ENCODE measurements at places on chromosomes 4 and X. TPM values are rescaled to one million over a fixed set of nuclear protein-coding genes. Genes with fewer than 3 reads are reported as not detected.

DNA sequence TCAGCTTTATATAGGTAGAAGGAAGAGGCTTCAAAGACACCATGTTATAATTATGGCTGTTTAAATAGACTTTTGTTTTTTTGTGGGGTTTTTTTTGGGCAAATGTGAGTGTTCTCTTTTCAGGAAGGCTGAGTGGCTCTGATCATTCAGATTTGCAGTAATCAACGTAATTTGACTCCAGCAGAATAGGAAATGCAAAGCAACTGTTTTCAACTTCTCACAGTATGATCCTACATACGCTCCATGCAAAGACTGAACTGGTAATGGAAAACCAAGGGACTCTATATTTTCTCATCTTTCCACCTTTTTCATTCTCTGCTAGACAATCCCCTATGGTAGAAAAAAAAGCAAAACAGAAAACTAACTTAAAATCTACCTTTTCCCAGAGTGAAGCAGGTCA, 10.8 kb downstream of the ADH1B start:
- no peak for DNase-seq

CNKSR2 gene
- 7.7 TPM for total RNA-seq

GRCh38 chrX:112571388-112571787, 108.3 kb downstream of the LHFPL1 start:
- DNase-seq = no peak

DNA sequence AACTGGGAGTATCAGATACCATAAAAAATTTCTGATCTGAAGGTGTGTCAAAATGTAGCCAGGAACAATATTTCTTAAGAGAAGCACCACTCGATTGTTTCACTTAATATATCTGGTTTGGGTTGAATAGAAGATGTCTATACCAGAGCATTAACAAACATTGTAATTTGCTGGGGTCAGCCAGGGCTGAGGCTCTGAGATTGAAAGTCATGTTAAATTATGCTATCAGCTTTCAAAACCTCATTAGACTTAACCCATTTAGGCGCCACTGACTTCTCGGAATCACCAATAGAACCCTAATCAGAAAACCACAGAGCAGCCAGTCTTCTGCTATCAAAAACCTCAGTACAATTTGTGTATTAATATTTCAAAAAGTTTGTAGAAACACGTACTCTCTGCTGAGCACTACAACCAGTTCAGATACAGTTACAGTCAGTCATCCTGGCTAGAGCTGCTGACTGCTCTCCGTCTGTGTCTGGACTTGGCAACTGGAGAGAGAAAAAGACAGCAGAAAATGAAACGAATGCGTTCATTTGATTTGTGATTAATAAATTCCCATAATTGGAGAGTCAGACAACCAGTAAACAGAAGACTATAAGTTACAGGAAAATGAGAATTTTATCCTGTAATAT, 848.6 kb upstream of the PABPC4L start:
- DNase-seq = no peak

CXCL8 gene
- total RNA-seq = not detected

GRCh38 chrX:155841232-155841631, 39.9 kb upstream of the VAMP7 start:
- no peak for DNase-seq

DNA sequence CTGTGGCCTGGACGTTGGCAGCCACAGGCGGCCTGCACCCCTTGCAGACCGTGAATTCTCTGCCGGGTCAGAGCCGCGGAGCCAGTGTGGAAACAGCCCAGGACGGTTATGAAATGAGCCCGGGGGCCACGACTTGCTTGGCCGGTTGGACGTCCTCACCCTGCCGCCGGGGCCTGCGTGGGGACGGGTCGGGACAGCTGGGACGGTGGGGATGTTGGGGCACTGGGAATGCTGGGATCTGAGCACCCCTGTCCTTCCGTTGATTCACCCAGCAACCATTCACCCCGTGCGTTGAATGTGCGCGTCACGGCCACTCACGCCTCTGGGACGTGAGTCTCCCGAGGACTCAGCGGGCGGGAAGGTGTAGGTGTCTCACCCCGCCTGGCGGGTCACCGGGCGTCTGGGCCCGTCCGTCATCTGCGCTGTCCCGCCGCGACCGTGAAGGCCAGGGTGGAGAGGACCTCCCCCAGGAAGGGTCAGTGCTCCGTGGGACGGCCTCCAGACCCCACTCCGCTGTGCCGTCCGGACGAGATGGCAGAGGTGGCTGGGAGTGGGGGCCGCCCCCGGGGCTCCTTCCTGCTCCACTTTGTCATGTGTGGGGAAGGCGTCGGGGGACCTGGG, 4.5 kb upstream of the PLCXD1 start:
- no peak for DNase-seq

SPIN4 gene
- total RNA-seq = 12.4 TPM

DNA sequence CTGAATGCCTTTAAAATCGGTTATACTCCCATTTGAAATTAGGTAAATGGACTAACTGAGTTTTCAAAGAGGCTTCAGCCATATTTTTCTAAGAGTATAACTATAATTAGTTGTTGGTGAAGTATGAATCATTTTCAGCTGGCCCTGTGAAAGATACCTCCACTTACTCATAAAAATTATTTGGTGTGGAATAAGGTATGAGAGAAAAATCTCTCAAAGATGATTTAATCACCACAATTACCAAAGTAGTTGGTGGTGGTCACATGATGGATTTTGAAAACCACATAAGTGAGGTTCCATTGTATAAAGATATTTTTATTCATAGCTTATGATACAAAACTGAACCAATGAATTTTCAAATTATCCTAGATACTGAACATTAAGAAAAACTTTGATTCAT, 9.0 kb upstream of the KLHL2 start:
- no peak for DNase-seq

MAGEB2 gene
- 0.23 TPM for total RNA-seq

COX7B2 gene
- total RNA-seq = not detected

MPC1L gene
- total RNA-seq = not detected

- DNase-seq = no peak
Measured at GRCh38 chrX:16699389-16699788, 13.1 kb downstream of the CTPS2 start.

- DNase-seq = no peak
Measured at GRCh38 chrX:44898411-44899221, 25.6 kb downstream of the KDM6A start.

TMEM47 gene
- 15.7 TPM for total RNA-seq

DNA sequence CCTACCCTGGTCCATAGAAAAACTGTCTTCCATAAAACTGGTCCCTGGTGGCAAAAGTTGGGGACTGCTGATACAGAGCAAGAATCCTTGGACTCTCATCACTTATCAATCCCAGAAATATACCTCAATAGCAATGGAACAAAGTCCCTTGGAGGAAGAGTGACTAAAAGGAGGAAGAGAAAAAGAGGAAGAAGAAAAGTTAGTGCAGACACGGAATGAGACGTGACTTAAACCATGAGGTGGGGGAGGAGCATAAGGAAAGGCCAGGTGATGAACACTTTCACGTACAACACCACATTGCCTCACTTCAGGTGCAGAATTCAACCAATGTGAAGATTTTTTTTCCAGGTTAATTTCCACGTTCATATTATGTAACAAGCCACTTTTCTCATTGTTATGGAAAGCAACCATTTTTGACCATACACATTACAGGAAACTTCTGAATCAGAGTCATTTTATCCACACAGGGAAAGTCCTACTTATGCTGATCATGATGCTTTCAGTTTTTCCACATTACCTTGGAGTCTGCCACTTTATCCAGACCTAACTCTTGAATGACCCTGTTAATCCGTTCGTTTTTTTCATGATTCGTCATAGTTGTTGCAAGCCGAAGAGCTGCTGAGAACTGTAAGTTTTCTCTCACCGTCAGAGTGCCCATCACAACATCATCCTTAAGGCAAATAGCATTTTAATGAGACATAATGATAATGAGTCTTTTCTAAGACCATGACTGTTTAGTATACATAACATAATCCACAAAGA, 27.7 kb downstream of the ABCG2 start:
- no peak for DNase-seq

DNA sequence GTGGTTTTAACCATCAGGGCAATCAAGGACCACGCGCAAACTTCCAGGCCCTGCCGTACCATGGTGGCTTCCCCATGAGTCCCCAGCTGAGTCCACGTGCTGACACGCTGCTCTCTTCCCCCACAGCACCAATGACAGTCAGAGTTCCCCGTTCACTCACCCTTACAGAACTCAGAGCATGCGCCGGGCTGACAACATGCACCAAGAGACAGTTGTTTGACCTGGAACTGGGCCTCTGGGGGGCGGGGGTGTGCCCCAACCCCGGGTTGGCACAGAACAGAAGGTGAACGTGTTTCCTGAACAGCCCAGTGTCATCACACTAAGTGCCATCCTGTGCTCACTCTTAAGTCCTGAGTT, 29.4 kb downstream of the IRF2 start:
- DNase-seq = no peak

GRCh38 chrX:118216087-118216486, 99.5 kb upstream of the KLHL13 start:
- no peak for DNase-seq

SEC31A gene
- 106 TPM for total RNA-seq

TRIM75 gene
- not detected for total RNA-seq

GRCh38 chrX:74636749-74637314, 22.4 kb upstream of the RLIM start:
- DNase-seq = no peak

DNA sequence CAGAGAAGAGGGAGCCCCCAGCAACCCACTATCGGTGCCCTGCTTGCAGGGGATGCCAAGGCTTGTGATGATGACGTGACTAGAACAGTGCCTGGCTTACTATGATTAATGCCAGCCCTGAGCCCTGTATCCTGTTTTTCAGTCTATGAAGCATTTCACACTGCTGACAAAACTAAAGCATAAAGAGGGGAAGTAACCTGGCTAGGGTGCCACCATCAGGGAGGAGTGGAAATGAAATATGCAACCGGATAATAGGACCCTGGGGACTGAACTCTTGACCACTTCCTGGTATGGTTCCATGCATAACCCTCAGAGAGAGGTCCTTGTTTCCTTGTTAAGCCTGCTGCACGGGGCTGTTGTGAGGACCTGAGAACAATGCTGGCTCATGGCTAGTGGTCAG, 50.3 kb downstream of the MED28 start:
- no peak for DNase-seq

- no peak for DNase-seq
Measured at GRCh38 chr4:175651756-175652310, 160.2 kb downstream of the GPM6A start.

- DNase-seq = peak; percentile 81
Measured at GRCh38 chr4:155025762-155026457, 182.5 kb upstream of the NPY2R start.

- DNase-seq = no peak
Measured at GRCh38 chrX:40772290-40772689, 36.9 kb upstream of the MED14 start.

EREG gene
- 0.09 TPM for total RNA-seq

GRCh38 chr4:5636766-5637670, 71.3 kb downstream of the EVC2 start:
- DNase-seq = no peak

DNA sequence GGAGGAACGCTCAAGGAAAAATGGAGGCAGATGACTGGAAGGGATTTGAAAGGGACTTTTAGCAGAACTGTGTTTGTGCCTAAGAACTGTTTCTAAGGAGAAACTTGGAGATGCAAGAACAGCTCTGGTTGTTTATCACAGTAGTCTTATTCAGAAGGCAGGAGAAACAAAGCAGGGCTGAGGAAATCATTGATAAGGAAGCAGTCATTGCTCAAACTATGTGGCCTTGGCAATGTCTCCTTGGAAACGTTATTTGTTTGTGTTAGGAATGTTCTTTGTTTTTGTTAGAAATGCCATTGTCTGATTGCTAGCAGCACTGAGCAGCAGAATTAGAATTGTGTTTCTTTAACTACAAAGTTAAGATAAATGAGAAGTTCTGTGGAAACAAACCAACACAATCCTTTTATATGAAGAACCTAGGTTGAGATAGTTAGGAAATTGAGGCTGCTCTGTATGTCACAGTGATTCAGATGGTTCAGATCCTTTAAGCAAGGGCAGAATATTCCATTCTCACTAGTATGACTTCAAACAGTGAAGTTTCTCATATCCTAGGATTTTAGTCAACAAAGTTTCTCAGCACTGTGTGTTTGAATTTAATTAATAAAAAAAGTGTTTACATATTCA, 1191.3 kb upstream of the IGFBP7 start:
- no peak for DNase-seq

- DNase-seq = no peak
Measured at GRCh38 chr4:129322920-129323319, 227.0 kb downstream of the C4orf33 start.

DNA sequence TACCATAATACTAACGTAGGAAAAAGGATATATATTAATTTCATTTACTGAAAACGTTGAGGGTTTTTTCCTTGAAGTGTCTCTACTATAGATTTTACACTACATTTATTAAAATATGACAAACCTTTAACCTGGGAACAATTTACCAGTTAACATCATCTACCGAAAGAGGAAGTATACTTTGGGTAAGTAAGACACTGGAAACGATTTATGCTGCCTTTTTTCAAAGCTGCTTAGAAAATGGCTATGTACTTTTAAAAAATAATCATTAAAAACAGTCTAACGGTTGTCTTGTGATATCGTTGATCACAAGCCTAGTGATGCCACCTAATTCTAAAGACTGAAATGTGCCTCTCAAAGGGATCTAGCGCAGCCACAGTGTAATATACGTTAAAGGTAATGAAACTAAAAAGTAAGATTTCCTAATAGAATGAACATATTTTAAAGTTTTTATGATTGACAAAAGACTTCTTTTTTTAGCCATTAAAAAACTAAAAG, 50.4 kb downstream of the STX18 start:
- no peak for DNase-seq

DNA sequence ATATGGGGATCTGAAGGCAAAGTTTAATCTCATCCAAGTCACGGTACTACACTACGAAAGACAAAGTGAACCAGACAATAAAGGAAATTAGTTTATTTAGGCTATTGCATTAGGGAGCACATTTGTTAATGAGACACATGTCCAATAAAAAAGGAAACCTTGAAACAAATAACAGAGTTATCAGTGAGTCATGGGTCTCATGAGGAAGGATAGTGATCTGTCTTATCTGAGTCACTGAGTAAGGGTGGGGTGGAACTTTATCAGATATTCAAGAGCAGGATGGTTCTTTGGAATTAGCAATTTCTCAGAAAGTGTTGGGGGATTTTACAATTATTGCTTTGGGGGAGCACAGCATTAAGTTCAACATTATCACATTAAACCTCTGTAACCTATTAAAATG, 188.9 kb upstream of the IL1RAPL1 start:
- DNase-seq = no peak

GRCh38 chr4:85508654-85509053, 33.7 kb downstream of the ARHGAP24 start:
- DNase-seq = no peak

- no peak for DNase-seq
Measured at GRCh38 chrX:150546711-150547153, 21.7 kb upstream of the MTM1 start.

FAM53A gene
- 5.2 TPM for total RNA-seq

GRCh38 chr4:28702571-28702970, 1841.9 kb downstream of the STIM2 start:
- no peak for DNase-seq

- DNase-seq = no peak
Measured at GRCh38 chr4:76703123-76703490, 194.8 kb downstream of the SOWAHB start.

All from WTC11 (cell line).